Fibroblast of the aortic adventitia (primary cell): ENCODE measurements at places on chromosomes 5 and 9. TPM values are rescaled to one million over a fixed set of nuclear protein-coding genes. Genes with fewer than 3 reads are reported as not detected.

UBE2D2 gene
- 71.8 and 137 TPM in 2 replicates for total RNA-seq

TMEM252 gene
- total RNA-seq: not detected in 2 replicates

TAF11L5 gene
- total RNA-seq: not detected in 2 replicates

CER1 gene
- not detected in 2 replicates for total RNA-seq

LCN9 gene
- total RNA-seq: not detected in 2 replicates

MAP1B gene
- total RNA-seq: 130 and 401 TPM in 2 replicates

N4BP3 gene
- 0.18 and 0.65 TPM in 2 replicates for total RNA-seq

BRD3 gene
- total RNA-seq: 7.4 and 7.5 TPM in 2 replicates

SPATA31E1 gene
- total RNA-seq: not detected in 2 replicates

RORB gene
- total RNA-seq: 1.8 and 22.0 TPM in 2 replicates

CEP72 gene
- total RNA-seq: 1.6 and 3.5 TPM in 2 replicates

SEMA5A gene
- total RNA-seq: 13.9 and 57.0 TPM in 2 replicates

GHR gene
- total RNA-seq: 4.3 and 6.0 TPM in 2 replicates

SOX30 gene
- total RNA-seq: 0.09 TPM in 1 of 2 replicates, not detected in the other

SLC6A7 gene
- not detected in 2 replicates for total RNA-seq

SPAAR gene
- not detected in 2 replicates for total RNA-seq

MEF2C gene
- total RNA-seq: 23.5 and 38.6 TPM in 2 replicates
